Stimulated activated CD8-positive, alpha-beta memory T cell treated with anti-CD3 and anti-CD28 coated beads, Interleukin-12 subunit alpha, Interleukin-12 subunit beta, amount 100 ng/mL, for 1 hour (primary cell): ENCODE measurements at places on chromosomes 7 and 10.

- no peak for DNase-seq
These were observed 1.6 kb downstream of the FFAR4 start for GRCh38 chr10:93568105-93568390.

- DNase-seq: no peak
These were observed 11.7 kb upstream of the ZNF680 start for GRCh38 chr7:64574540-64575099.

- DNase-seq: no peak
These were observed 86.7 kb upstream of the RET start for GRCh38 chr10:42990016-42990720.

DNA sequence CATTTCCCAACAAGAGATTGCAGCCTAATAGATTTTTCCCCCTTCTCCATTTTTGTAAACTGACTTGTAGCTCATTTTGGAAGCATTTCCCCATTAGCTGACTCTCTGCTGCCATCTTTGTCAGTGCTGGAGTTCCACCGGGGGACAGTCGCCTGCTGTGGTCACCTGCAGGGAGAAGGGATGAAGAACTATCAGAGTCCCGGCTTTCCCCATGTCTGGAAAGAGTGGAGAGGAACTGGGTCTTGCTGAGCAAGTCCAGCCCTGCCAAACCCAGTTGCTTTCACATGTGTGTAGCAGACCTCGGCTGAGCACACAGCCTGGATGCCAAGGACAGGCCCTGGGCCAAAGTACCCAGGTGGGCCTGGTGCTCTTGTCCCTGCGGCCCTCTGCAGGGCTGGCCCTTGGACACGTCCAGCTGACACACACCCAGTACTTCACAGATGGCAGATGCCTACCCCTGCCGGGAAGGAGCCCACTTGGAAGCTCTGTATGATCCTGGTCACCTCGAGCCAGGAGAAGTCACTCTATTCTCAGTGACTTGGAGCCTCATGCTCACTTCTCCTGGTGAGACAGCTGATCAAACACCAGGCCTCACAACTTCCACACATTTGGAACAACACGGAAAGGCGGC lies 157.3 kb upstream of the NPVF start:
- no peak for DNase-seq

GRCh38 chr10:127968027-127968441 lies 61.1 kb downstream of the PTPRE start:
- DNase-seq: no peak

DNA sequence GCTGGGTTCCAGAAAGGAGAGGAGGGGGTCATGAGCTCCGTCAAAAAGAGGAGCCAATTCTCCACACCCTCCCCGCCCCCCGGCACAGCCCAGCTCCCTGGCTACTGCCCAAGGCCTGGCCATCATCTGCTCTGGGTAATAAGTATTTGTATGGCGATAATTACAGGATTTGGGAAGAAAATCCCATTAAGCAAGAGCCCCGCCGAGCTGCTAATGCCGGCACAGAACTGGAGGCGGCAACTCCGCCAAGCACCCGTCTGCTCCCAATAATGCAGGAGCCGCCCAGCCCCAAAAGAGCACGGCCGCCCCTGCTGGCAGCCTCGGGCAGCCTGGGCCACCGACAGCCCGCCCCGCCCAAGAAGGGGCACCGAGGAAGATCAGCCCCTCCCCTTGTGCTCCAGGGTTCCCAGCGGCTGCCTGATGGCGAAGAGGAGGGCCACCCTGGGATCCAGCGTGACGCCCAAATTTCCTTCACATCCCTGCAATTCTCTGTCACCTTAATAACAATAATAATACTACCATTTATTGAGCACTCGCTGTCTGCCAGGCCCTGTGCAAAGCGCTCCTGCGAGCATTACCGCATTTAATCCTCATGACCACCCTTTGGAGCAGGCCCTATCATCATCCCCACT lies 5.9 kb downstream of the SLIT1 start:
- DNase-seq: no peak

DNA sequence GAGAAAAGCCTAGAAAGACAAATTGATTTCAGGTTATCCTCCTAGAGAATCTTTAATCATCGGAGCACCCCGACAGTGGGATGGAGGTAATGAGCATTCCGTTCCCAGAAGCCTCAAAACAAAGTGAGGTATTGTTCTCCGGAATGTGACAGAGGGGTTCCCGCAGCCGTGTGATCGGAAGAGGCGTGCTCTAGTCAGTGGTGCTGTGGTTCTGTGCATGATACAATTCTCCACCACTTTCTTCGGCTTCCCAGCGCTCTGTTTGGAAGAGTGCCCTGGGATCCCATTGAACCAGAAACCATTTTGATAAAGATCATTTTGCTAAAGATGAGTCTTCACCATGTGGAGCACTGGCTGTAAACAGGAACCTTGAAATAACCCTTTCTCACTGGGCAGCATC lies 434.6 kb downstream of the PAXIP1 start:
- no peak for DNase-seq

DNA sequence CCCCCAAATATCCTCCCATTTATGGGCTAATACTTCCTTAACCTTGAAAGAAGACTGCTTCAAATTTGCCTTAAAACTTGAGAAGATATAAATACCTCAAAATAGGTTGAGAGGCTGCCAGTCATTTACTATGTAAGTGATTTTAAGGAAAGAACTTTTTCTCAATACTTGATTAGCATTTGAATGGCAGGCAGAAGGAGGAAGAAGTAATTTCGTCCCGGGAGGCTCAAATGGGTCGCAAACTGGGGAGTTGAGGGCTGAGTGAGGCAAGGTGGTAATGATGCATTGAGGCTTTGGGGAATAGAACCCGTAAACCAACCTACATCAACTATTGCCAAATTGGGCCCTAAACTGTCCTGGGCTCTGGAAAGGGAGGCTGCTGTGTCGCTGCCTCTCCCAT lies 11.1 kb downstream of the CAMK1D start:
- no peak for DNase-seq

GRCh38 chr10:69208761-69209160 lies 11.4 kb upstream of the HKDC1 start:
- DNase-seq: no peak

DNA sequence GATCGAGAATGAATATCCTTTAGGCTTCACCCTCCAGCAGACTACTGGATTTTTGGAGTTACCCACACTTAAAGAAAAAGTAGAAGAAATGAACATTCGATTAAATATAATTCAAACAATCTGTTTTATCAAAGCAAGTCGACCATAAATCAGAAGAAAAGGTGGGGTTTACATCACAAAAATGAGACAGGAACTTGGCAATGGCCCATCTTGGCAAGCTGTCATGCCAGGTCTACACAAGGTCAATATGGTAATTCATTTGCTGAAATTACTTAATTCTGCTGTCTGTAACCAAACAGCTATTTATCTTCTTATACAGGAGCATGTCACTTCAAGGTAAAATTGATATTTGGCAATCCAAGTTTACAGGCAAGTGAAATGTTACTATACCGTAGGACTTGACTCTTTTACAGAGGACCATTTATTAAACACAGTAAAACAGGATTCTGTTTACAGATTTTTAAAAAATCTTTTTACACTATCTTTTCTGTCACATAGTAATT lies 640.6 kb upstream of the NRP1 start:
- DNase-seq: no peak

DNA sequence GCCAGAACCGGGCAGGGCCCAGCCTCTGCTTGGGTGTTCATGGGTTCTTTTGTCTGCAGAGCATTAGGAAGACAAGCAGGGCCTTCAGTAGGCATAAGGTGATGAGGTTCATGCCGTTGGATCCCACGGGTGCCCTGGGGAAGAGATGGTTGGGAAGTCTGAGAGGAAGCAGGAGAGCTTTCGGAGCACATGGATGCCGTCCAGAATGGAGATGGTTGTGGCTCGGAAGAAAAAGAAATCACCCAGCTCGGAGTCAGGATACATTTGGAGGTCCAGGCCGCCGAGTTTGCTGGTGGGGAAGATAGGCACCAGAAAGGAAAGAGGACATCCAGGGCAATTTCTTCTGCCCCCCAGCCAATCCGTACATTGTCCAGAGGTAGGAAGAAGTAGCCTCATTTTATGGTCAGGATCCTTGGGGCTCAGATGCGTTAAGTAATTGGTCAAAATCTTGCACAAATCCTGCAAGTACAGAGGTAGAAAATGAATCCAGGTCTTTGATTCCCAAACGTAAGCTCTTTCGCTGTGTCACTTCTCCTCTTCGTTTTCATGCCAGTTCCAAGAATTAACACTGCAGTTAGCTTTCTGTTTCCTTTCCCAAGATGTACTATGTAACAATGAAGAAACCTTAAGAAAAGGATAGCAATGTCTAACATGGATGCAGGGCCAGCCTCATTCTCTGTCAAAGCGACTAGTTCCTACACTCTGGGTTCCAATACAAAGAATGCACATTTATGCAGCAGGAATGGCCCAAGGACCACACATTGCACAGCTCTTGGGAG lies 147.8 kb upstream of the KLF6 start:
- DNase-seq: no peak

DNA sequence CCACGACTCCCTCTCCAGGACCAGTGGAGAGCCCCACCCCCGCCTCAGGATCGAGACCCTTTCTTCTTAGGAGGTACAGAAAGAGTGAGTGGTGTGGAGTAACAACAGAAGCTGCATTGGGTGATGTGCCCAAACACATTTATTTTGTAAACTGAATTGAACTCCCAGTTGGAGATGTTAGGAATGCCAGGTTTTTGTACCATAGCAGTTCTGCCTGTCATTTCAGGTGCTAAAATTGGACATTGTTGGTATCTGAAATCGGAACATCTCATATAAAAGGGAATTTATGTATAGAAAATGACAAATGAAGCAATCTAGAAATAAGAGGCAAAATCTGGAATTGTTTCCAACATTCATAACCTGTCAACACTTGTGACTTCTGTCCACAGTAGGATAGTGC lies 74.7 kb downstream of the SHH start:
- no peak for DNase-seq
